ENCODE measurements at places on chromosomes 1 and 21. TPM values are rescaled to one million over a fixed set of nuclear protein-coding genes. Genes with fewer than 3 reads are reported as not detected.

DNA sequence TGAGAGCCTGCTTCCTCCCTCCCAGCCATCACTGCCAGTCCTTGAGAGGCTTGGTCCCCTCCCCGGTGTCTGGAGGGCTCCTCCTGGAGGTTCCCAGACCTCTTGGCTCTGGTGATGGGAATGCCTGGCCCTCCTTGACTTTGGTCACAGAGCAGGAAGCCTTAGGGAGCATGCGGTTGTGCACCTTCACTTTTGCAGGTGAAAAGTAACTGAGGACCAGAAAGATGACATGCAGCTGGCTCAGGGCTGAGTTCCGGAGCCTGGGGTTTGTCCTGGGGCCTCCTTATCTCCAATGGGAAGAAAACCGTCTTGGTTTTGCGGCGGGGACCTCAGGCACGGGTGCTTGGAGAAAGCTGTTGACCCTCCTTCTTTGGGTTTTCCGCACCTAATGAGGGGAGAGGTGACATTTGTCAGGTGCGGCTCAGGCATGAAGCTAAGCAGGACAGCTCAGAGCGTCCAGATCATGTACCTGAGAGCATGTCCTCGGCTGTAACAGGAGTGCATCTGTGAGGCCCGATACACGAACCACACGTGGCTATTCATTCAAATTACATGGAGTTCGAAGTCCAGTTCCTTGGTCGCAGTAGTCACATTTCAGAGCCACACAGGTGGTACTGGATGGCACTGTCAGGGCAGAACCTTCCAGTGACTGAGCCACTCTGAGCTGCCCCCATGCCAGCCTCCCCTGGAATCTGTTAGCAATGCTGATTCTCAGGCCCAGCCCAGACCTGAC lies 608 bp upstream of the MX2 start:
- peak overlapping the region; percentile 43 for H3K4me3 ChIP-seq
- H3K27me3 ChIP-seq, result no peaks in the 10 kb centered on the region
- no peak for DNase-seq

DNA sequence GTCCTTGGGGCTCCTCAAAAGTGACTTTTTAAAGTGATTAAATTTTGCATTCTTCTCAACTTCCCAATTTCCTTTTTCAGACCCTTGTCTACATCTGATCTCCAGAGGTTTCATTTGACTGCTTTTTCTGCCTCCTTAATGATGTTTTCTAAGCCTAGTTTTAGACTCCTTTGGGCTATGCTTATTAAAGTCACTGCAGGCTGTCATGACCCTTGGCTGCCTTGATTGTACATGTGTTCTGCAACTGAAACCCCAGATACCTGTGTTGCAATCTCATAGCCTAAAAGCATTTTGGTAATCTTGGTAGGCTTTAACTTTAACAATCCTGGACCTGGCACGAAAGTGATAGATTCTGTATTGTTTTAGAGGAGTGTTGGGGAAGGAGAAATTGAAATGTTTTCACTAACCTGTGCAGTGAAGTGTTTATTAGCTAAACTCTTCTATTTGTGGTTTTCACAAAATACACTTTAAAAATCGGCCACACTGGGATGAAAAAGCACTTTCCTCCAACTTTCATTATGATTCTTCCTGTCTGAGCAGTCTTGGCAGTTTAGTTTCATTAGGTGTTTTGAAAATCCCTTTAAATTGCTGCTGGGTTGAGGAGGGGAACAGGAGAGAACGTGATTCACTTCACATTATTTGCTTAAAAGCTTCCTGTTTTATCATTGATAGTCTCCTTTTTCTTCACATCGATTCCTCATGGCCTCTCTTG lies 4.9 kb downstream of the MACO1 start:
- no peak overlapping the region for H3K4me3 ChIP-seq
- no peaks in the 10 kb centered on the region for H3K27me3 ChIP-seq
- H3K4me1 ChIP-seq, result peaks cover 46% of the 10 kb centered on the region
- H3K27ac ChIP-seq, result no peak overlapping the region

YOD1 gene
- total RNA-seq, result 50.7 TPM

DNA sequence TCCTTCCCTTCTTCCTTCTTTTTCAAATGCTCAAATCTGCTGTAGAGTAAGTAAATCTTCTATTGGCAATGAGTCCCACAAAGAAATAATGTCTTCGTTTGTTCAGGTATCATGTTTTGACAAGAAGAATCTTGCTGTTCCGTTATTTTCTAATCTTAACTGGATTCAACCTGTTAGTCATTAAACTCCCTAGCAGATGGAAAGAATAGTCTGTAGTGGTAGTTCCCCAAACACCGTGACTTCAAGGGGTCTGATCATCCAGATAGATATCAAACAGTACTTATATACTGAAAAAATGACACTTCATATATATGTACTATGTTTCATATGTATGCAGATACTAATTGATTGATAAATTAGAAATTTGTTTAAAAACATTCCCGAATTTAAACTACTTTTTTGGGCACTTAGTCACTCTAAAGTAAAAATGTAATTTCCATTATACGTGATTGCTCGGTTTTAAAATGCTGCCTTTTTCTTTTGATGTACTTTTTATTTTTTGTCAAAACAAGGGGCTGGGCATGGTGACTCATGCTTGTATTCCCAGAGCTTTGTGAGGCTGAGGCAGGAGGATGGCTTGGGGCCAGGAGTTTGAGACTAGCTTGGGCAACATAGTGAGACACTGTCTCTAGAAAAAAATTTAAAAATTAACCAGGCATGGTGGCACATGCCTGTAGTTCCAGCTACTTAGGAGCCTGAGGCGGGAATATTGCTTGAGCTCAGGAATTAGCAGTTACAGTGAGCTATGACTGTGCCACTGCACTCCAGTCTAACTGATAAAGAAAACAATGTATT lies 335.7 kb upstream of the SNX7 start:
- peak overlapping the region; percentile 20 for H3K27ac ChIP-seq
- peak; percentile 88 for DNase-seq
- H3K36me3 ChIP-seq, result no peaks in the 10 kb centered on the region
- no peak overlapping the region for H3K4me3 ChIP-seq
- H3K4me1 ChIP-seq, result peaks cover 46% of the 10 kb centered on the region
- no peaks in the 10 kb centered on the region for H3K27me3 ChIP-seq

- peaks cover 20% of the 10 kb centered on the region for H3K27me3 ChIP-seq
- no peak for DNase-seq
- no peaks in the 10 kb centered on the region for H3K36me3 ChIP-seq
- H3K4me3 ChIP-seq, result no peak overlapping the region
- no peak overlapping the region for H3K27ac ChIP-seq
Measured at GRCh38 chr1:17340358-17340757, 31.6 kb upstream of the PADI6 start.

- no peak for DNase-seq
- H3K4me1 ChIP-seq, result no peaks in the 10 kb centered on the region
- no peak overlapping the region for H3K27ac ChIP-seq
- no peak overlapping the region for H3K4me3 ChIP-seq
Measured at GRCh38 chr1:95371666-95372282, 137.8 kb downstream of the RWDD3 start.

PLA2G2A gene
- 15.1 TPM for total RNA-seq

- H3K36me3 ChIP-seq, result no peaks in the 10 kb centered on the region
- peak overlapping the region; percentile 35 for H3K27ac ChIP-seq
- no peak for DNase-seq
- H3K27me3 ChIP-seq, result no peaks in the 10 kb centered on the region
- H3K4me3 ChIP-seq, result peak overlapping the region; percentile 37
- H3K4me1 ChIP-seq, result peaks cover 49% of the 10 kb centered on the region
Measured at GRCh38 chr1:84301785-84302385, 377 bp downstream of the SAMD13 start.

DYNLT5 gene
- total RNA-seq, result 2.6 TPM

DNA sequence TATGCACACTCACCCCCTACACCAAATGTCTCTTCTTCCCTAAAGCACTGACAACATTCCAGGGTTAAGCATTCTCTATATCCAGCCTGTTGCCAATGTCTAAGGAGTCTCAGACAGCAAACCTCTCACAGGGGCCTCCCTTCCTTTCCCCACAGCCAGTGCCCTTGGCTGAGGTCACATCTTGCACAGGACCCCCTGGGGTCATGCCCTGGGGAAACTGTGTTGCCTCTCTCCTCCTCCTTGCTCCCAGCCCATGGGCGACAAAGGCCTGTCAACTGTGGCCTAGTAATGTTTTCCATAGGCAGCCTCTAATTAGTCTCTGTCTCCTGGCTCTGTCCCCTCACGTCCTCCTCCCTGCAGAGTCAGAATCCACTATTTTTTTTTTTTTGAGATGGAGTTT lies 54.6 kb downstream of the NENF start:
- no peaks in the 10 kb centered on the region for H3K27me3 ChIP-seq
- peaks cover 14% of the 10 kb centered on the region for H3K4me1 ChIP-seq

RSPO1 gene
- total RNA-seq, result 7.9 TPM

GJA5 gene
- 1.8 TPM for total RNA-seq

DNA sequence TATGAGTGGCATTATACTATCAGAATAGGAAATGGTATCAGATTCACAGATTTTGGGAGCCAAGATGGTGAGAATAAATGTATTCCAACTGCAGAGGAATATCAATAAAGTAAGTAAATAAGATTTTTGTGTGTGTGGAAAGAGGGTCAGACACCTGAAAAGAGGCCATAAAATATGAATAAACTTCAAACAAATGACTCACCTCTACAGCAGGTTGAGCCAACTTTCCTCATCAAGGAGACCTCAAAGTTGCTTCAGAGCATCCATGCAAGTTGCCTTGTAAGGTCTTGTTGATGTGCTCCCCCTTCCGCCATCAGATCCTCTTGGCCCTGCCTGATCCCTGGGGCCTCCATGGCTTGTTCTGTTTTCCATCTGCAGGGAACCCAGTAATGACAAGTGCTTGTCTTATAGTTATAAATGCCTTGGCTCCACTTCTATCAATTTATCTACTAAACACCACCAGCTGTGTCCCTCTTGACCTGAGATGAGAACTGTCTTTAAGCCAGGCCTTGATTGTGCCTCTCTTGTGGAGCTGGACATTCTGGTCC lies 775.6 kb downstream of the LTN1 start:
- peaks cover 3% of the 10 kb centered on the region for H3K4me1 ChIP-seq
- no peak overlapping the region for H3K4me3 ChIP-seq
- no peak overlapping the region for H3K27ac ChIP-seq
- no peaks in the 10 kb centered on the region for H3K36me3 ChIP-seq
- no peak for DNase-seq
- no peaks in the 10 kb centered on the region for H3K27me3 ChIP-seq

KRTAP12-3 gene
- not detected for total RNA-seq

GABPB2 gene
- total RNA-seq, result 16.2 TPM

DNA sequence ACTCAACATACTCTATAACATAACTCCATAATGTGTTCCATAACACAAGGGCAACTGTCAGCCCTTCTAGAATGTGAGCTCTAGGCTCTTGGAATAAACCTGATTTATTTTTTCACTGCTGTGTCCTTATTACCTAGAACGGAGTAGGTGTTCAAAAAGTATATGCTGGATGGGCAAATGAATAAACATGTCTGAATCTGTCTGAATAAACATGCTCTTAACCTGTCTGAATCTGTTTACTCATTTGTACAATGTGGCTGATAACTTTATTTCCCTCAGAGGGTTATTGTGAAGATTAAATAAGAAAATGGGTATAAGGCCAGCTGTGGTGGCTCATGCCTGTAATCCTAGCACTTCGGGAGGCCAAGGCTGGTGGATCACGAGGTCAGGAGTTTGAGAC lies 42.3 kb downstream of the AZIN2 start:
- H3K36me3 ChIP-seq, result no peaks in the 10 kb centered on the region
- peak overlapping the region; percentile 37 for H3K27ac ChIP-seq
- H3K27me3 ChIP-seq, result no peaks in the 10 kb centered on the region
- H3K4me1 ChIP-seq, result peaks cover 33% of the 10 kb centered on the region

OR2L5 gene
- total RNA-seq, result not detected

- no peaks in the 10 kb centered on the region for H3K36me3 ChIP-seq
- H3K27ac ChIP-seq, result peak overlapping the region; percentile 100
- DNase-seq, result peak; percentile 89
- peak overlapping the region; percentile 94 for H3K4me3 ChIP-seq
- H3K27me3 ChIP-seq, result no peaks in the 10 kb centered on the region
Measured at GRCh38 chr1:205748403-205749233, 1.4 kb downstream of the NUCKS1 start.

SPRR5 gene
- total RNA-seq, result 42.8 TPM

HRNR gene
- total RNA-seq, result not detected

LCE2B gene
- total RNA-seq, result 91.9 TPM

Data from suprapubic skin (tissue), 4 donors.